ENCODE measurements at places on chromosomes 11 and 22.

- no peak for DNase-seq
These were observed 46.5 kb downstream of the AHNAK start for GRCh38 chr11:62499944-62500649.

DNA sequence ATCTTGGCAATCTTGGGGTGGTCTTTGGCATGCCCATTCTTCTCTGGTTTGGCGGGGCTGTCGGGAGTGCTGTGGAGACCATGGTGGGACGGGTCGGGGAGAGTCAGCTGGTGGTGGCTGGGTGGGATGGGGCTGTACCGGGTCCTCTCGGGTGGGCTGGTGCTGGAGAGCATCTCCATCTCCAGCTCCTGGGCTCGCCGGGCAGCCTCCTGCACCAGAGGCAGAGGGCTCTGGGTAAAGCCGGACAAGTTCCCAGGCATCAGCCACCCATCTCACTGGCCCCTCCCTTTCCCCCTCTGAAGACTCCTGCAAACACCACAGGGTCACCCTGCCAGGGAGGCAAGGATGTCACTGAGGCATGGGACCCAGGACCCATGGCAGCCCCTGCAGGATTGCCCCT is 25.1 kb downstream of the ANKK1 start:
- no peak for DNase-seq

DNA sequence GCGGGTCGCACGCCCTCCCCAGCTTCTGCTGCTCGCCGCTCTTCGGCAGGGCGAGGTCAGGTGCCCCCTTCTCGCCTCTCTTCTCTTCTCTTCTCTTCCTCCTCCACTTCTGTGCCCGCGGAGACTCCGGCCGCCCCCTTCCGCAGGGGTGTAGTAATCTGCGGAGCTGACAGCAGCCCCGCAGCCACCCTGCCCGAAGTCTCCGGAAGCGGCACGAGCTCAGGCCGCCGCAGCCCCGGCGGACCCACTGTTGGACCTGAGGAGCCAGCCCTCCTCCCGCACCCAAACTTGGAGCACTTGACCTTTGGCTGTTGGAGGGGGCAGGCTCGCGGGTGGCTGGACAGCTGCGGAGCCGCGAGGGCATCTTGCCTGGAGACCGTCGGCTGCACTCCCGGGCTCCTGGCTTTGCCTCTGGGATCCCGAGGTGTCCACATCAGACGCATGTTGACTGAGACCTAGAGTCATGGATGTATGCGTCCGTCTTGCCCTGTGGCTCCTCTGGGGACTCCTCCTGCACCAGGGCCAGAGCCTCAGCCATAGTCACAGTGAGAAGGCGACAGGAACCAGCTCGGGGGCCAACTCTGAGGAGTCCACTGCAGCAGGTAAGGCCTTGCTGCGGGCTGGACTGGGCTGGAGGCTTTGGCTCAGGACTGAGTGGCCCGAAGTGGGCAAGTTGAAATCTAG is 486 bp downstream of the STIM1 start:
- DNase-seq, result peak; percentile 53

DNA sequence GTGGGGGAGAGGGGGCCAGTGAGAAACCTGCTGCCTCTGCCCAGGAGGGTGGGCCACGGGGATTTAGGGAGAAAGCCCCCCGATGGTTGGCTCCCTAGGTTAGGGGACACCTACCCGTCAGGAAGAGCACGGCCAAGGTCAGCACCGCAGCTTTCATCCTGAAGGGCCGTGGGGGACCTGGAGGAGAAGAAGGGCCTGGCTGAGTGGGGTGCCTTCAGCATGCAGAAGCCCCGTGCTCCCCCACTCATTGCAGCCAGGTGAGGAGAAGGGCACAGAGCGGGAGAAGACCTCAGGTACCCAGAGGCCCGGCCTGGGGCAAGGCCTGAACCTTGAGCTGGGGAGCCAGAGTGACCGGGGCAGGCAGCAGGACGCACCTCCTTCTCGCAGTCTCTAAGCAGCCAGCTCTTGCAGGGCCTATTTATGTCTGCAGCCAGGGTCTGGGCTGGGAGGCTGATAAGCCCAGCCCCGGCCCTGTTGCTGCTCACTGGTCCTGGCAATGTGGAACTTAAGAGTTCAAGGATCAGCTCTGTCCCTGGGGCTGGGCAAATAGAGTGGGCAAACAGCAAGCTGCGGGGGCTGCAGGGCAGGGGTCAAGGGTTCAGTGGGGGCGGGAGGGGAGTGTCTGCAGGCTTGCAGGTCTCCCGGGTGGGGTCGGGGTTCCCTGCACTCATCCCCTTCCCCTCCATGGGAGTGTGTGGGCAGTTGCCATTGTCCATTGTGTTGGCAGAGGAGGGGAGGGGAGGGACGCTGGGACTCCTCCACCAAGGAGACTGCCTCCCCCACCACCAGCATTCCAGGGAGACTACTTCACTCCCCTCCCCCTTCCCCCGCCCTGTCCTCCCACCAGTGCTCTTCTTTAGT is at the start of gene APOA1:
Gene APOA1, minus strand, starts transcription at position 392 of the 861 bp plus-strand sequence. Its CDS starts 235 bp downstream, at position 157.
- no peak for DNase-seq

DNA sequence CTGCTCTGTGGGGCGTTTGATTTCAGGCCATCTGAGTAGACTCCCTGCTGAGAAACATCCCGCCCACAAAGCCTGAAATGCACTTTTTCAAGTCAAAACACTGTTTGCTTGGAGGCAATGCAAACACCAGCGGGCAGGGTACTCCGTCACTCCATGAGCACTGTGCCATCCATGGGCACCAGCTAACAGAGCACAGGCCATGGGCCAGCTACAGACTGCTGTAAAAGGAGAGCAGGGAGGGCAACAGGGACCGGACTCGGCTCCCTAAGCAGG is 16.6 kb upstream of the EFCAB6 start:
- DNase-seq, result no peak

All from hematopoietic multipotent progenitor cell treated with erythropoietin and hydrocortisone succinate and interleukin-3 and kit ligand, for 8 days (in vitro differentiated cells).